ENCODE measurements at places on chromosomes 5 and 9.
A peak's percentile ranks its signal among the peaks of the same experiment; 100 is the strongest.

- no peak for DNase-seq
Measured at GRCh38 chr9:127664678-127665507, 41.9 kb upstream of the CFAP157 start.

GRCh38 chr5:143314659-143315058 is 88.8 kb downstream of the NR3C1 start:
- no peak for DNase-seq

- DNase-seq: peak; percentile 37
Measured at GRCh38 chr5:71601222-71602026, 14.3 kb downstream of the MCCC2 start.

GRCh38 chr9:38243993-38244392 is 148.5 kb upstream of the ALDH1B1 start:
- no peak for DNase-seq

DNA sequence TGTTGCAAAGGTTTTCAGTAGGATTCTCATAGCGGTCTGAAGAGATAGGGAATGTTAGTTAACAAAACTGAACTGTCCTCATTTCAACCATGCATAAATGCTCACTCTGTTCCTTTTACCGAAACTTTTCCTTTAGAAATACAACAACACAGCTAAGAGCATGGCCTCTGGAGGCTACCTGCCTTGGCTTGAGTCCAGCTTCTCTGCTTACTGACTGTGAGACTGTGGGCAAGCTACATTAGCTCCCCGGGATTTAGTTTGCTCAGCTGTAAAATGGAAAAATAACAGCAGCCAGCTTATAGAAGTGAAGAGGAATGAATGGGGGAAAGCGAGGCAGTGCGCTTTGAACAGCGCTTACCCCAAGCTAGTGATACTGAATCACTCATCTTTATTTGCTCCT is 507.9 kb upstream of the DAP start:
- DNase-seq: no peak

Data from GM12891 (cell line).